Stimulated activated CD4-positive, alpha-beta T cell treated with anti-CD3 and anti-CD28 coated beads, Interleukin-15, amount 100 ng/mL, for 48 hours (primary cell): ENCODE measurements at places on chromosomes 13 and 19.

DNA sequence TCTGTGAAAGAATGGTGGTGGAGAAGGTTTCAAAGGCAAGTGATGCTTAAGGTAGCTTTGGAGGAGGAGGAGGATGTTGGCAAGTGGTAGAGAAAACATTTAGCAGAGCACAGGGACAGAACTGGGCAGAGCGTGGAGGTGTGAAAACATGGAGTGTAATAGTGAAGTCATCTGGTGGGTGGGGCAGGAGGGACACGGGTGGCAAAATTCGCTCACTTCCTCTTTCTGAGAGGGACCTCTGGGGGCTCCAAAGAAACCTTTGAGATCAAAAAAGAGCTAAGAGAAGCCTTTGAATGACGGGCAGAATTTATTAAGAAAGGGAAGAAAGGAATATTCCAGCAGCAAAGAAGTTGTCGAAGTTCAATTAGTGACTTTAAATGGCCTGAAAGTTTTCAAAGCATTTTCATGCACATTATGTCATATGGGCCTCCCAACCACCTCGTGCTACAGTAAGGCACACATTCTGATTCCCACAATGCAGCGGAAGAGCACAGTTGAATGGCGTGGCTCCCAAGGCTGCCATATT, 82.8 kb downstream of the STARD13 start:
- no peak for DNase-seq

DNA sequence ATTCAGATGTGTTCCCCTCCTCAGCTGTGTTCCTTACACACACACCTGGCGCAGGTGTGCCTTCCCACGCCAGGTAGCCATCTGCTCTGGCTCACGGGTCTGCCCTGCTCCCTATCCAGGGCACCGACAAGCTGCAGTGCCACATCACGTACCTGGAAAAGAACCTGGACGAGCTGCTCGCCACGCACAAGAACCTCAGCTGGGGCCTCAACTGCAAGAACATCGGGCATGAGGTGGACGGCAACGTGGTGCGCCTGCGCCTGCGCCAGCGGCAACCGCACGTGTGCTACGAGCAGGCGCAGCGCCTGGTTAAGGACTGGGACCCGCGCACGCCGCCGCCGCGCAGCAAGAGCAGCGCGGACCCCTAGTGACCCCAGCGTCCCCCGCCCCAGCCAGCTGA, 26.5 kb upstream of the CASP14 start:
- DNase-seq: no peak

- no peak for DNase-seq
Observed at GRCh38 chr13:91722267-91722884, 324.0 kb downstream of the GPC5 start.

- no peak for DNase-seq
Observed at GRCh38 chr19:5152767-5153532, 184.0 kb downstream of the KDM4B start.

GRCh38 chr13:113791226-113791625, 32.2 kb downstream of the TMEM255B start:
- DNase-seq: no peak

DNA sequence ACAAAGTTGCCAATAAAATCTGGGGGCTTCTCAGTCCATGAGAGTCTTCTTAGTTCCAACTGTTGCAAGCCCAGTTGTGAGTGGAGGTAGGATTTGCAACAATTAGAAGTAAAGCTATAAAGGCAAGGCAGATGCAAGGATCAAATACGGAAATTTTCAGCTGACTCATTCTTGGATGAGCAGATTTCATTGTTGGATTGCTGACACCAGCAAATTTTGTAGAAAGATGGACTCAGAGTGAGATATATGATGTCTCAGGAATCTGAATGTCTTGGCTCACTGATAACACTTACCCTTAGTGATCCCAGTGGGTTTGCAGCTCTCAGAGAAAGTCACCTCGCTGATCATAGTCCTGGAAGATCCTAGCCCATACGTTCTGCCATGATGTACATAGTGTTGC, 209.0 kb downstream of the GPC6 start:
- DNase-seq: no peak

DNA sequence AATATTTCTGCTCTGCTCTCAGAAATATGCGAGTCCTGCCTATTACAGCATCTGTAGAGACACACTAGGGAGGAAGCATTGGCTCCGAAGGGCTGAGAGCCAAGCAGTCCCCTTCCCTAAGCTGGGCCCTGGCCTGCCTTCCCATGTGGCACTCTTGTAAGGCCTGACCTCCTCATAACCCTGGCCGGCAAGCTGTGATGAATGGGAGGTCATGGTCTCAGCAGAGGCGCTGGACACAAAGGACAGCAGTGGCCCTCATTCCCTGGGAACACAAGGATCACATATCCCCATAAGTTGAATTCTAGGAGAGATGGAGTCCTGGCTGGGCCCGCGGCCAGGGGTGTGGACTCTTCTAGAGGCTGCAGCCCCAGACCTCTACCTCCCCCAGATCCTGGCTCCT, 483.3 kb downstream of the ZNF536 start:
- DNase-seq: no peak

DNA sequence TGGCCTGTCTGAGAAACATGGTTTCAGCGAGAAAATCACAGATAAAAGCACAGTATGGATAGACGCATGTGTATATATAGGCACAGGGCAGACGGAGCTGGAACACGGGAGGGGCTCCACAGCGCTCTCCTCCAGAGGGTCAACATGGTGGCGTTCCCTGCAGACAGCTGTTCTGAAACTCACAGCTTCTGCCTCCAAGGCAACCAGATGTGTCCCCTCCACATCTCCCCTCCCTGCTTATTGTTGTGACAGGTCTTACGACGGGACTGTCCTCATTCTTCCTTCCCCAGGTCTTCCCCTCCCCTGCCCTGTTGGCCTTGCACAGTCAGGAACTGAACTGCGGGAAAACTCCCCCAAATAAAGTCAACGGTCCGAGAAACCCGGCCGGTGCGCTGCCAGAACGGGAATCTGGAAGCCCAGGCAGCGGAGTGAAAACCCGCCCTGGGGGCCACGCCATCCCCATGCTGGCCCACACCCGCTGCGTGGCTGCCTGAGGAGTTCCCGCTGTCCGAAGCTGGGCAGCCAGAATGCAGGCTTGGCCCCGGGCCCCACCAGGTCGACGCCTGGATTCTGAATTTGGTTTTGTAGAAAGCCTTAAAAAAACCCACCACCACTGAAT, 2.6 kb upstream of the TIMM13 start:
- DNase-seq: no peak

DNA sequence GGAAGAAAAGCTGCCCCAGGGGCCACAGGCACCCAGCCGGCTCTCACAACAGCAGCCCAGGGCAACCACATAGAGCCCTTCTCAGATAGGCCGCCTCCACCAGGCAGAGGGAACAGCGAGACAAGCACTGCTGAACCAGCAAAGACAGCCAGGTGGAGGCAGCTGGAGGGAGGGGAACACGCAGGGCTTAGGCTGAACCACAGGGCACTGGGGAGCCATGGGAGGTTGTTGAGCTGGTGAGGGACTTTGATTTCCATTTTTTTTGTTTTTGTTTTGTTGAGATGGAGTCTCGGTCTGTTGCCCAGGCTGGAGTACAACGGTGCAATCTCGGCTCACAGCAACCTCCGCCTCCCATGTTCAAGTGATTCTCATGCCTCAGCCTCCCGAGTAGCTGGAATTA, 3.5 kb downstream of the GAMT start:
- no peak for DNase-seq

DNA sequence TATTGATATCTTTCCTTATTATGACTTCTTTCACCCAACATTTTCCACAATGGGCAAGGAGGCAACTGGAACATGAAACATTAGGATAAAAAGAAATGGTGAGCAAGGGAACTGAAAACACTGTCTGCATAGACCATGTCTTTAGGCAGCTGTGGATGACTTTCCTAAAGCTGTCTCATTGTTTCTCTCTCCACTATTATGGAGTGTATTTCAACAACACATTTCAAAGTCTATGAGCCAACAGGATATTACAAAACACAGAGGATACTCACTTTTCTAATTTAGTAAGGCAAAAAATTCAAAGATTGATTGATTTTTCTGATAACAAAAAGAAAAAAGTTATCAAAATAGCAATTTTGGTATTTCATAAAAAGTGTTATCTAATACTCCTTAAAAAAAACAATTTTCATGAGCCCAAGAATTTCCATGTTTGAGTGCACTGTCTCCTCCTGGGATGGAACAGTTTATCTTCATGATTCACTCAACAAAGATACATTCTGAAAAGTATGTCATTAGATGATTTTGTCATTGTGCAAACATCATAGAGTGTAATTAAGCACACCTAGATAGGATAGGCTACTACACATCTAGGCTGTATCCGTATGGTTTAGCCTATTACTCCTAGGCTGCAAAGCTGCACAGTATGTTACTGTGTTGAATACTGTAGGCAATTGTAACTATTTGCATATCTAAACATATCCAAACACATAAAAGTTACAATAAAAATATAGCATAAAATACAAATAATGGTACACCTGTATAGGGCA, 1568.4 kb downstream of the SLITRK5 start:
- no peak for DNase-seq

DNA sequence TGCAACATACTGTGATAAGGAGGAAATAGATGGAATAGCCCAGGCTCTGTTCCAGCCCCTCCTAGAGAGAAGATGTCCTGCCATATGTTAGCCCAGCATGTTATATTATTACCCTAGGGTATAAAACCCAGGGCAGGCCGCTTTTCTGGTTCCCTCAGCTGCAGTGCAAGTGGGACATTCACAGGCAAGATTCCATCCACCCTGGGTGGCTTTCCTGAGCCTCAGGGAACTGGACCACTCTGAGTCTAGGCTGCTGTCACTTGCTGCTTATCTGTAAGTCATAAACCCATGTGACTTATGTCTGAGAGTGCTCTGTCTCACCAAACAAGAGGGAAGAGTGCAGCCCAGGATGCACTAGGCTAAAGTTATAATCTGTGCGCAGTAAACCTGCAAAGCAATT, 413.2 kb downstream of the MZT1 start:
- DNase-seq: no peak

- no peak for DNase-seq
Observed at GRCh38 chr13:98974053-98974452, 3.8 kb downstream of the DOCK9 start.

GRCh38 chr19:39064405-39064804, 19.8 kb upstream of the ACP7 start:
- no peak for DNase-seq

- no peak for DNase-seq
Observed at GRCh38 chr19:52602941-52603340, 32.9 kb downstream of the ZNF701 start.

GRCh38 chr13:110282316-110282841, 24.6 kb downstream of the COL4A1 start:
- no peak for DNase-seq

GRCh38 chr13:110411688-110412059, 104.6 kb downstream of the COL4A2 start:
- DNase-seq: no peak

DNA sequence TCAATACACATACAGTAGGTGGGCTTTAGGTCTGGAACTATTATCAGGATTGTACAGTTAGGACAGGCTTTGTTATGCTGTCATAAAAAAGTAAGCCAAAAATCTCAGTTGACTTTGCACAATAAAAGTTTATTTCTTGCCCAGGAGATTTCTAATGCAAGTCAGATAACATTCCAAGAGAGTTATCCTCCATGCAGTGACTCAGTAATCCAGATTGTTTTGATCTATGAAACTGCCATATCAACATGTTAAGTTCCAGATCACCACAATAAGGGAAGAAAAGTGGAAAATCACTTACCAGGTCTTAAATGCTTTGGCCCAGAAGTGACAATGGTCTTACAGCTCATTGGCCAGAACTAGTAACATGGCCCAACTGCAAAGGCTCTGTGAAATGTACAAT, 636.2 kb upstream of the KLF12 start:
- DNase-seq: no peak

DNA sequence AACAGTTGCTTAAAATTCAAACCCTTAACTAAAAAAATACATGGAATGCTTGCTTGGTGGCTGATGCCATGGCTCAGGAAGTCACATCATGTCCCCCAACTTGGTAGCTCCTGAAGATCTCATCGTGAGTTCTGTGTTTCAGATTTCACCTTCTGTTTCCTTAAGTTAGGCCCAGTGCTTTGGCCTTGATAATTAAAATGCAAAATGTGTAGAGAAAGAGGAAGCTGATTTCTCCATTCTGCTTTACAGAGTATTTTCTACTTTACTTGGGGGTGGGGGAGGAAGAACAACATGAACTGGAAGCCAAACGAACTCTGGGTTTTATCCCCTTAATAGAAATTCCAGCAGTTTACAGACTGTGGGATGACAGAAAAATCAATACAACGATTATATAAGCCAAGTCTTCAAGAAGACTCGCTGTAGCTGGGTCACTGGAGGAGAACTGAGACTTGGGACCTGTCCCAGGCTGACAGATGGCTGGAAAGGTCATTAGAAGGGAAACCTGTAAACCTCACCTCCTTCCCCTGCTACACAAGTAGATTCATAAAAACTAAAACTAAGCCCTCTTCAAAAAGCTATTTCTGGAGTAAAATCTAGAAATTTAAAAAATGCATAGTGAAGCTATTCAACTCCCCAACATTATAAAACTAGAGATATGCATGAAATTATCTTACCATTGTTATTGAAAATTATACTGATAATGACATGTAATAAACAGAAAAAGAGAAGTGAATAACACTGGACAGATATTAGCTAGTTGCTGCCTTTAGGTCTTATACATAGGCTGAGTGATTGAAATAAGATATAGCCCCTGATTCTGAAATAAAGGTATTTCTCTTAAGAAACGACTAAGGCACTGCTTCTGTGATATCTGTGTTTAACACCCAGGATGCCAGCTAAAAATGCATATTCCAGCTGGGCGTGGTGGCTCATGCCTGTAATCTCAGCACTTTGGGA, 22.1 kb upstream of the GGACT start:
- DNase-seq: no peak

DNA sequence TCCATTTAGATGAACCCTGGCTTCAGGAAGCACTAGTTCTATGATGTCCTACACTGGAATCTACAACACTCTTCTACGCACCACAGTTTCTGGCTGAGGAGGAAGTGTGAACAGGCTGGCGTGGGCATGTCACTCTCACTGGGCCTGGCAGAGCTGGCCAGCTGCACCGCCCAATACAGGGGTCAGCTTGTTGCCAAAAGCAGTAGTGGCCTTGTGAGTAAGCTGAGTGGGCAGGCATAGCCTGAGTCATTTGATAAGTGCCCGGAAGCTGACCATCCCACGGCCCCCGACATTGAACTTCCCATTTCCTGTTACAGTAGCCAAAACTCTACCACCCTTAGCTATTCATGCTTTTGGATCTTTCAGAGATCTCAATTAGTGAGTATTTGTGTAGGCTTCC, 240.9 kb upstream of the SERP2 start:
- no peak for DNase-seq

DNA sequence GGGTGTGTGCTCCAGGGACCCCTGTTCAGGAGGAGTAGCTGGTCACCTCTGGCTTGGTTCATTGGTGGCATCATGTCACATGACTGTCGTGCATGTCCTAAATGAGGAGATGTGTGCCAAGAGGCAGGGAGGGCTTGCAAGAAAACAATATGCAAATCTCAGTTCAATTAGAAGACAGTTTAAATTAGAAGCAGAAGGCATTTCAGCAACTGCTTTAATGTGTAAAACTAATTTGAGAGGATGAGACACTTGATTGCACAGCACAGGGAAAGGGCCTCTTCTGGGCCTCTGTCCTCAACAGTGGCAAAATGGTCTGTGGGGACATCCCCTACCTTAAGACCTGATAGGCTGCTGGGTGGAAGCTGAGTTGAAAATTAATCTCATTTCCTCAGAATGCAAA, 54.6 kb downstream of the SPATA13 start:
- no peak for DNase-seq
